OCI-LY7 (cell line): ENCODE measurements at places on chromosomes 16 and 17.

DNA sequence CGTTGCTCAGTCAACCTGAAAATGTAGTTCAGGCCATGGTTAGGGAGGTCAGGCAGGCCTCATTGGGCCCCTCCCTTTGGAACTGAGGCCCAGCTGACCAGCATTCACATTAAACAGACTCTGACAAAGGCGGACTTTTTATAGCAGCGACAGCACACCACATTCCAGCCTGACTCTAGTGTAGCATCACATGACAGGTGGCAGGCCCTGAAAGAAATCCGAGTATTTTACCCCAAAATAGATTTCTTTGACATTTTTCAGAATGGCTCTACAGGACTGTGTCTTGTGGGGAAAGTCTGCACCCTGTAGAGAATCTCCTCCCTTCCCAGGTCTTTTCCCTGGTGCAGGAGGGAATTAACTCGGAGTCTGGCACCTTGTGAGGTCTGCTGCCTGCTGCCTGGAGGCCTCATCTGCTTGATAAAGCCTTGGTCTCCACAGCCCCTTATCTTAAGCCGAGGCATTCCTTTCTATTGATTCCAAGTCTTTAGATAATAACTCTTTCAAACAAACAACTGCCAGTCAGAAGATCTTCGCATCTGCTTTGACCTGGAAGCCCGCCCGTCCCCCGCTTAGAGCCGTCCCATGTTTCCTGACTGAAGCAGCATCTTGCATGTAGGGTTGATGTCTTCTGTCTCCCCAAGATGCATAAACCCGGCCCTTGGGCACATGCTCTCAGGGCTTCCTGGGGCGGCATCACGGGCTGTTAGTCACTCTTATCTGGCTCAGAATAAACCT, 44.0 kb upstream of the CAPN15 start:
- DNase-seq: no peak

GRCh38 chr17:41939693-41940090, 9.3 kb downstream of the ODAD4 start:
- DNase-seq: no peak

DNA sequence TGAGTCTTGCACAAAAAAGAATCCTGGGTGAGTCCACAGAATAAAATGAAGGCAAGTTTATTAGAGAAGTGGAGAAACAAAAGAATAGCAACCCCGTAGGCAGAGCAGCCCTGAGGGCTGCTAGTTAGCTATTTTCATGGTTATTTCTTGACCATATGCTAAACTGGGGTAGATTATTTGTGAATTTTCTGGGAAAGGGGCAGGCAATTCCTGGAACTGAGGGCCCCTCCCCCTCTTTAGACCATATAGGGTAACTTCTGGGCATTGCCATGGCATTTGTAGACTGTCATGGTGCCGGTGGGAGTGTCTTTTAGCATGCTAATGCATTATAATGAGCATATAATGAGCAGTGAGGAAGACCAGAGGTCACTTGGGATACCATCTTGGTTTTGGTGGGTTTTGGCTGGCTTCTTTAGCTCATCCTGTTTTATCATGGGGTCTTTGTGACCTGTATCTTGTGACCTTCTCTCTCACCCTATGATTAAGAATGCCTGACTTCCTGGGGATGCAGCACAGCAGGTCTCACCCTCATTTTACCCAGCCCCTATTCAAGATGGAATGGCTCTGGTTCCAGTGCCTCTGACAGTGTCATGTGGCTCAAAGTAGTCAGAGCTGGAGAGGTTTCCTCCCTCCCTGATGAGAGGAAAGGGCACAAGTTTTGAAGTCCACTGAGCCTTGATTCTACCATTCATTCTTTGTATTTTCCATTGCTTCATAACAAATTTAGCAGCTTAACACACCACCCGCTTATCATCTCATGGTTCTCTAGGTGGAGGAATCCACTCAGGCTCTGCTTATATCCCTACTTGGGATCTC, 55.7 kb upstream of the LGALS9 start:
- DNase-seq: no peak

DNA sequence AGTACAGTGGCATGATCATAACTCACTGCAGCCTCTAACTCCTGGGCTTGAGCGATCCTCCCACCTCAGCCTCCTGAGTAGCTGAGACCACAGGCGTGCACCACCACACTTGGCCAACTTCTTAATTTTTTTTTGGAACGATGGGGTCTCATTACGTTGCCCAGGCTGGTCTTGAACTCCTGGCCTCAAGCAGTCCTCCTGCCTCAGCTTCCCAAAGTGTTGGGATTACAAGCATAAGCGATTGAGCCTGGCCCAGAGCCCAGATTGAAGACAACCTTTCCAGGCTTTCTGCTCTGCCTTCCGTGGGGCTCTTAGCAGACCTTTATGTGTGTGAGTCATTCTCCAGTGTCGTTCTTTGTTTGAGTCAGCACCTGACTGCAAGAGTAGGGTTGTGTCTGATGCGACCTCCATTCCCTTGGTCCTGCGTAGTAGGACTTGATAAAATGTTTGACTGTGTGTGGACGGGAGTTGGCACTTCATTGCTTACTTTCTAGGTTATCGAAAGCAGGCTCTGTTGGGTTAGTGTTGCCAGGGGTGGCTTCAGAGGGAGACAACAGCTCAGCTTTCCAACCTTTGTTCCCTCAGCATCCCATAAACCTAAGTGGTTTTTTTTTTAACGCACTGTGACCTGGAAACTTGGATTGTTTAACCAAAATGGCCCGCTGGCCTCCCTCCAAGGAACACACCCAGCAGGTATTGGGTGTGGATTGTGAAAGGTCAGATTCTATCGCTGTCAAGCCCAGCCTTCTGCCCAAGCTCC, 26.4 kb downstream of the EEF2K start:
- DNase-seq: no peak

- no peak for DNase-seq
These were observed 8.8 kb downstream of the TBX2 start for GRCh38 chr17:61408151-61409041.
